ENCODE measurements at places on chromosomes 4 and X. TPM values are rescaled to one million over a fixed set of nuclear protein-coding genes. Genes with fewer than 3 reads are reported as not detected.

Gene RIBC1
- not detected for total RNA-seq

- DNase-seq: no peak
Observed at GRCh38 chr4:3522651-3523050, 9.6 kb downstream of the LRPAP1 start.

DNA sequence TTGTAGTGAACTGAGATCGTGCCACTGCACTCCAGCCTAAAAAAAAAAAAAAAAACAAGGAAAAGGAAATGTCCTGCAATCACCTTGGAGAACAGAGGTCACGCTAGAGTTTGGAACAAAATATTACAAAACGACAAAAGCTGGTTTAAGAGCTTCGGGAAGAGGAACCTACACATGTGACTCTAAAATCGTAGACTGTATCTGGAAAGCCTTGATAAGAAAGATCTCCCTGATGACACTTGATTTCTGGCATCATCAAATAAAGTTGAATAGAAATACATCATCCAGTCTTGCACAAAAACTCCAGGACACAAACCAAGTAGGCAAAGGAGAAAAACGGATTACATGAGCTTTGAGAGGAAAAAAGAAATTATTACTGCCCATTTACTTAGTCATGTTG lies 31.1 kb upstream of the DOCK11 start:
- no peak for DNase-seq

- DNase-seq: no peak
Observed at GRCh38 chrX:46208225-46208854, 336.9 kb downstream of the ZNF674 start.
